HFF-Myc (cell line): ENCODE measurements at places on chromosomes 4 and X.

GRCh38 chrX:28585767-28586166 is 1.5 kb upstream of the IL1RAPL1 start:
- DNase-seq = no peak

DNA sequence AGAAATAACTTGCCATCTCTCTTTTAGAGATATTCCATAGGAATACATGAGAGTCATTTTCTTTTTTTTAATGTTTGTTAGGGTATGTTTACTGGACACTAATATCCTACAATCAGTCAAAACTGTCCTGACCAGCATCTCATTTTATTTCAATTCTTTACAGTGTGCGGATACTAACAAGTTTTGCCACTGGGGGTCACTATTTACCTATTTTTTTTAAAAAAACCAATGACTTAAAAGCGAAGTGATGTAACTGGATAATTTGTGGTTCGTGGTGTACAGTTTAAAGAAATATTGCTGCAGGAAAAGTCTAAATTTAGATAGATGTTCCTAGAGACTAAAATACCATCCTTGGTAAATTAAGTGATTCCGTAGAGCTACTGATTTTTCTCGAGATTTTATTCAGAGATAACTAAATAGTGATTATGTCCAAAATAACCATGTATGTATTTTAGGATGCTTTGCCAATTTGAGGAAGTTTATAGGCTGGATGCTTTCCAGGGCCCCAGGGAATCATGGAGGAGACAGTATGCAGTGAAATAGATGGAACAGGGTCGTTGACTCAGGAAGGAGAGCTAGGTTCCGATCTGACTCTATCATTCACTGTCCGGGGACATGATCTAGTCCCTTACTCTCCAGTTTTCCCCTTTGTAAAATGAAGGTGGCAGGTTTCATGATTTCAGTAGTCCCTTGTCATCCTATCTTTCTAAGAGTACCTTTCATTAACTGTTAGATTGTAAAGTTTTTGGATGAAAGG is 34.0 kb upstream of the GNPDA2 start:
- DNase-seq = peak; percentile 9

DNA sequence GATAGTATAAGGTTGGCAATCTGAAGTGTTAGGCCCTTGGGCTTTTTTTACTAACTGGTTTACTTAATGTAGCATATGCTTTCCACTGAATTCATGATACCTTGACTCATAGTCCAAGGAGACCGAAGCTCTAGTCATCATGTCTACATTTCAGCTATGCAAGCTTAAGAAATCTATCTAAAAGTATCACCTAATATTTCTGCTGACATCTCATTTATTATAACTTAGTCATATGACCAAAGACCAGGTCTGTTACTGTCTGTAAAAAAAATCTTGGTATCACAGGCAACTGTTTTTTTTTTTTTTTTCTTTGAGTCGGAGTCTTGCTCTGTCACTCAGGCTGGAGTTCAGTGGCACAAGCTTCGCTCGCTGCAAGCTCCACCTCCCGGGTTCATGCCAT is 814.0 kb upstream of the NDST4 start:
- DNase-seq = no peak

- no peak for DNase-seq
These were observed 54.8 kb downstream of the DHX15 start for GRCh38 chr4:24529555-24529954.

DNA sequence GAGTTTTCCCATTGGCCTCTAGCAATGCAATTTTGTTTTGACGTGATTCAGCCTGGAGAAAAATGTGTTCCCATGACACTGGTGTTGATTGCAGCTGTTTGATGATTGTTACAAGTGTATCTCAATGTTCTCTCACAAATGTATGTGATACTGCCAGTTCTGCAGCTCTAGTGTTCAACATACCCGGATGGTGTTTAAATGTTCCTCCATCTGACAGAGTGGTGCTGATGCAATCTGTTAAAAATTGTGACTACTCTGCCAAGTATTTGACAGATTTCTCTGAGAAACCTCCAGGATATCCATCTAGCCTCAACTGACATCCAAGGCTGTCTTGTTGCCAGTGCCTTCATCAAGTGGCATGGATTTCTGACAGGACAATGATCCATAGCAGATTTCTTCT is 657.2 kb upstream of the DIAPH2 start:
- DNase-seq = no peak

DNA sequence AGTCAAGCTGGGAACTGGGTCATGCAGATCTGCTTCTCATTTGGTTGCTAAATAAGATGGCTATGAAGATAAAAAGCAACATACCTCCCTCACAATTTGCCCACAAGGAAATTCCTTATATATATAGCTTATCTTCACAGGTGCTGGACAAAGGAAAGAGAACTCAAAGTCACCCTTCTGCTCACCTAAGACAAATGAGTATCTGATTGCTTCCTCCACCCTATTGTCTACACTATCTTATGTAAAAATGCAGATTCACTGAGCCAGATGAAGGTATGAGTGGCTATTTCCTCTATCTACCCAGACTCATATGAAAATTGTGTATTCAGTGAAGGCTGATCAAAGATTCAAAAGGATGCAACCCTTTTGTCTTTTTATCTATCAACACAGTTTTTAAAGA is 50.8 kb downstream of the CHM start:
- DNase-seq = no peak

DNA sequence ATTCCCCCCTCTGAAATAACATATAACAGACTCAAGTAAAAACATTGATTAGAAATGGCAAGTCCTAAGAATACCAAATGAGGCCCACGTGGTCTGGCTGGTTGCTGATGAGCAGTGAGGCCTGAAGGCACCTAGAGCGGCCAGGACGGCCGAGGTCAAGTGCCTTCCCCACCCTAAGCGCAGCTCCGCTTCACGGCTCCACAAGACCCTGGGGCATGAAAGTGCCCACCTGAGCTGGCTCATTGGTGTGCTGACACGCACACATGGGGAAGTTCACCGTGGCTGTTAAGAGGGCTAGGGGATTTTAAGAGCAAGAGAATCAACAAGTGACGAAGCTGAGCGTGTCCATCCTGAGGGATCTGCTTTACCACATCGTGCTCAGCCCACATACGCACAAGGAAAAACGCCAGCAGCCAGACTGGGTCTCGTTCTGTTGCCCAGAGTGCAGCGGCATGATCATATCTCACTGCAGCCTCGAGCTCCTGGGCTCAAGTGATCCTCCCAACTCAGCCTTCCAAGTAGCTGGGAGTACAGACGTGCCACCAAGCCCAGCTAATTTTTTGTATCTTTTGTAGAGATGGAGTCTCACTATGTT is 22.4 kb downstream of the DCTD start:
- no peak for DNase-seq
